Ascending aorta (tissue), 2 donors: ENCODE measurements at places on chromosomes 7 and 10.

GRCh38 chr10:105691811-105692210 lies 1050.7 kb downstream of the SORCS3 start:
- no peak for DNase-seq

DNA sequence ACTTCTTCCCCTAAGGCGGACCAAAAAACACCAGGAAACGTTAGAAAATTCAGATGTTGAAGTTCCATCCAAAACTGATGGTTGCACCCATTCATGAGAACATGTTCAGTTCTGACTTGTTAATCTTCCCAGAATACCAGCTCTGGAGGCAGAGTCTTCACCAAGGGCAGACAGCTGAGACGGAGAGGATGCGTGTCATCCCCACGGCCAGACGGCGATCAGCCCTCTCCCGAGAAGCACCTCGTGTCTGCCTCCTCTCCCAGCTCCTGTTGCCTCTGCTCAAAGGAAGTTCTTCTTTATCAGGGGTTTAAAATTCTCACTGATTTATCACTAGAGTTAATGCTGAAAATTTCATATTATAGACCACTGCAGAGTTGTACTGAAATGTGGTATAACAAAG lies 269.7 kb downstream of the ZMYND11 start:
- no peak for DNase-seq

- no peak for DNase-seq
Observed at GRCh38 chr7:148045521-148045920, 545.0 kb upstream of the C7orf33 start.

DNA sequence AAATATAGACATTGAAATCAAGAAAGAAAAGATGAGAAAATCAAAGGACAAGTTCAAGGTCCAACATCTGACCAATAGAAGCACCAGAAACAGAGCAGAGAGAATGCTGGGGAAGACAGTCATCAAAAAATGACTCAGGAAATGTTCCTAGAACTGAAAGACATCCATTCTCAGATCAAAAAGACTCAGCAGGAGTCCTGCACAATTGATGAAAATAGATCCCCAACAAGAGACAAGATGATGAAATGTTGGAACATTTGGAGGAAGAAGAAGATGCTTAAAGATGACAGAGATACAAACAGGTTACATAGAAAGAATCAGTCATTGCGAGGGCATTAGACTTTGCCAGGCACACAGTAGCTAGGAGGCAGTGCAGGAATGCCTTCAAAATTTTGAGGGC lies 30.0 kb upstream of the EIF5AL1 start:
- no peak for DNase-seq

DNA sequence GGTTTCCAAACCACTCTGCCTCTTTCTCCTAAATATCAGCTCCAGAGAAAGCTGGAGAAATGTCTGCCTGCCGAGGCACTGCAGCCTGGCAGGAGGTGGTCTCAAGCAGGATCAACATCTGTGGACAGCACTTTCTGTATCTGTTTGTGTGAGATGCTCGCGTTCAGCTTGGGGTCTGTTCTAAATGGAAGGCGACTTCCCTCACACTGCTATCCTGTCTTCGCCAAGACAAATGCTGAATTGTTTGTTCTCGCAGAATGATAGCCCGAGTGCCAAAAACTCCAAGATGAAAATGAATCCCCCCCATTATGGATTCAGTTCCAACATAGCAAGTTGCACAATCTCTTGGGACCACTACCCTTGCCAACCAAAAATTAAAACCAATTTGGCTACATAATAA lies 72.2 kb upstream of the PALS2 start:
- no peak for DNase-seq
